GM20000 (cell line): ENCODE measurements at places on chromosomes 16 and 17.

GRCh38 chr16:87956365-87957231, 5.4 kb downstream of the BANP start:
- DNase-seq: peak; percentile 82

- no peak for DNase-seq
These were observed 1393.3 kb downstream of the CDH8 start for GRCh38 chr16:60642956-60643355.

DNA sequence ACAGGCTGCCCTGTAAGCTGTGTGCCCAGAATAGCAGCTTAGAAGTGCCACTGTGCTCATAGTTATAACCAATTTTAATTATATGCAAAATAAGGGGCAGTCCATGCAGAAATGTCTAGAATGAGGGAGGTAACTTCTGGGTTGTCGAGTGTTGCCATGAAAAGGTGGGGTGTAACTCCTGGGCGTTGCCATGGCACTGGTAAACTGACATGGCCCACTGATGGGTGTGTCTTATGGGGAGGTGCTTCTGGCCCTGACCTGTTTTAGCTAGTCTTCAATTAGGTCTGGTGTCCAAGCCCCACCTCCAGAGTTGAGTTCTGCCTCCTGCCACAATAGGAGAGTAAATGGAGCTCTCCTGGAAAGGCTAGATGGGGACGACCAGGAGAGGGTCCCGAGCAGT, 120.6 kb downstream of the SALL1 start:
- no peak for DNase-seq

DNA sequence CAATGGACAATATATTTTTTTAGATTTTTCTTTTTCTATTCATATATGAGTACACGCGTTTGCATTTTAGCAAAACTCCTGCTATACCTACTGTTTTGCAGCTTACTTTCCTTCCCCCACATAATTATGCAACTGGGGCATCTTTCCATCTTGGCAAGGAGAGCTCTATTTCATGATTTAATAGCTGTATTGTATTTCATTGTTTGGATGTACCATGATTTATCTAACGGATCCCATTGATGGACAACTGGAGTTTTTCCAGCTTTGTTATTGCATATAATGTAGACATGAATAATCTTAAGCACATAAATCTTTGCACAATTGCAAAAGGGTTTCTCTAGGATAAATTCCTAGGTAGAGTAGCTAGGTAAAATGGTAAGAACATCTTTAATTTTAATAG, 133.9 kb downstream of the PITPNC1 start:
- no peak for DNase-seq
